HuH-7.5 (cell line): ENCODE measurements at places on chromosomes 6 and 20.

DNA sequence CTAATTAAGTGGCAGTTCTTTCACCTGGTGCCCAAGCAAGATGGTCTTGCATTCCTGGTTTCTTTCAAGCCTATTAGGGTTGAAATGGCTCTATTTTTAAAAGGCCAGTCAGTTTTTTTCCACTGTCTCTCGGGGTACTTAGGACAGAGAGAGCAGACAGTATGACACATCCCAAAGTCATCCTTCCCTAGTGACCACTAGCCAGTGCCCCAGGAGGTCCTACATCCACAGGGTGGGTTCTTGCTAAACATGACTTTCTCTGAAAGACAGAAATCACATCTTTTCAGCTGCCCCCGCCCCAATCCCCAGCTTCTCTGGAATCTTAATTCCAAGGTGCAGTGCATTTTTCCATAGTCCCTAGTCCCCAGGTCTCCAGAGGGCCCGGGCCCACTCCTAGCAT is 192.4 kb downstream of the SLC24A3 start:
- no peak for DNase-seq

DNA sequence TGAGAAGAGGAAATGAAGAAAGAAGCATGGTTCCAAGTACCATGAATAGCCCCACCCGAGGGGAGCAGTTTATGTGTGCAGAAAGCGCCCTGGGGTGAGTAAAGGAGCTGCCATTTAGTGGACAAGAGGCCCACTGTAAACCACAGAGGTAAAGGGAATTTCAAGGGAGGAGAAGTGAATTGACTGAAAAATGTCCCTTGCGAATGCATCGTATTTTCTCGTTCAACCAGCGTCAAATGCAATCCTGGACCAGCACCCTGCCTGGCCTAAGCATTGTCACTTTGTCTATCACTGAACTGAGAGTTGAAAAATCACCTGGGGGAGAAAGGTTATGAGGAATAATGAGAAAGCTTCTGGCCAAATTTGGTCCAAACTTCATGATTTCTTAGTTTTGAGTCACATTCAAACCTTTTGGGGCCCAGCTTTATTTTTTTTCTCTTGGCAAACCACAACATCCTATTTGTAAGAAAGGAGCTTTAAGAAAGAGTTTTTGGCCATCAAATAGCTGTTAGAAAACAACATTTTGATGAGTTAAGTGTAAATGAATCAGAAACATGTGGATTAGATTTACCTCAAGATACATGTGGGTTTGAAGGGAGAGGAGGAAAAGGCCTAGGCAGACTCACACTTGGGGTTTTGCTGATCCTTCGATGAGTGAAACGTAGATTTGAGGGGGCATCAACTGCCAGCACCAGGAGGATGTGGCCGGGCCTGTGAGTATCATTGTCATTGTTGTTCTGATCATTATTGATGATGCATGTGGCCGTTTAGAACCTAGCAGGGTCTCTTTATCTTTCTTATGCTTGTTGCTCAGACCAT is 214.0 kb downstream of the CLIC5 start:
- no peak for DNase-seq

GRCh38 chr6:105189026-105189820 is 9.4 kb upstream of the POPDC3 start:
- no peak for DNase-seq

GRCh38 chr6:38352636-38353035 is 287.1 kb downstream of the BTBD9 start:
- DNase-seq: no peak

- no peak for DNase-seq
Measured at GRCh38 chr20:11895861-11896387, 21.8 kb upstream of the BTBD3 start.

GRCh38 chr6:134934793-134935485 is 15.0 kb downstream of the ALDH8A1 start:
- no peak for DNase-seq

- DNase-seq: no peak
Measured at GRCh38 chr6:136549300-136550044, 750 bp downstream of the MAP7 start.

GRCh38 chr20:34300809-34301586 is 2.2 kb downstream of the AHCY start:
- DNase-seq: peak; percentile 71

- DNase-seq: no peak
Measured at GRCh38 chr6:131890091-131890490, 61.1 kb downstream of the CCN2 start.

DNA sequence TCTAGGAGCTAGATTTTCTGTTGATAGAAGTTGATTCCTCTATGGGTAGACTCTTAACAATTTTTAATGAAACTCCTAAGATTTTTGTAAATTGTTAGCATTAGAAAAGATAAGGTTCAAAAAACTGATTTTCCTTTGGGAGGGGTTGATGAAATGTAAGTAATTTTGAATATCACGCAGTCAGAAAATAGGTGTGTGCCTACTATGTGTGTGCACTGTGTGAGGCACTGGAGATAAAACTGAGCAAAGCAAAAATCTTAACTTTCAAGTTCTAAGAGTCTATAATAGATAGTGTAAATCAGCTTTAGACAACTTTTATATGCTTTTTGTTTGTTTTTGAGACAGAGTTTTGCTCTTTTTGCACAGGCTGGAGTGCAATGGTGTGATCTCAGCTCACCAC is 53.3 kb downstream of the FAM217A start:
- DNase-seq: no peak

DNA sequence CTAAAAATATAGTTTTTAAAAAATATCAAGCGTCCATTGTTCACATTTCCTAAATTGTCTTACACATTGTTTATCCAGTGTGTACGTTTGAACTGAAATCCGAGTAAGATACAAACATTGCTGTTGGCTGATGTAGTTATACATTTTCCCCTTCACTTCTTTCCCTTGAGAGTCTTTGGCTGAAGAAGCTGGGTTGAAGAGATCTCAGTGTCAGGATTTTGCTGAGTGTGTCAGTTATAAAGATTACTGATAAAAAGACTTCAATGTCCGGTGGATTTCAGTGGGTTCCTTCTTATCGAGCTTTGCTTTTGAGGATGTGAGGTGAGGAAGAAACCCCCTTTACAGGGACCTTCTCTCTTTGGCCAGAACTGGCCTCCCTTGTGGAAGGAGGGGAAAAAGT is 20.5 kb downstream of the RFPL4B start:
- no peak for DNase-seq

GRCh38 chr20:1711826-1712601 is 54.4 kb upstream of the SIRPG start:
- DNase-seq: no peak

- no peak for DNase-seq
Measured at GRCh38 chr6:123965894-123966293, 162.2 kb downstream of the NKAIN2 start.

DNA sequence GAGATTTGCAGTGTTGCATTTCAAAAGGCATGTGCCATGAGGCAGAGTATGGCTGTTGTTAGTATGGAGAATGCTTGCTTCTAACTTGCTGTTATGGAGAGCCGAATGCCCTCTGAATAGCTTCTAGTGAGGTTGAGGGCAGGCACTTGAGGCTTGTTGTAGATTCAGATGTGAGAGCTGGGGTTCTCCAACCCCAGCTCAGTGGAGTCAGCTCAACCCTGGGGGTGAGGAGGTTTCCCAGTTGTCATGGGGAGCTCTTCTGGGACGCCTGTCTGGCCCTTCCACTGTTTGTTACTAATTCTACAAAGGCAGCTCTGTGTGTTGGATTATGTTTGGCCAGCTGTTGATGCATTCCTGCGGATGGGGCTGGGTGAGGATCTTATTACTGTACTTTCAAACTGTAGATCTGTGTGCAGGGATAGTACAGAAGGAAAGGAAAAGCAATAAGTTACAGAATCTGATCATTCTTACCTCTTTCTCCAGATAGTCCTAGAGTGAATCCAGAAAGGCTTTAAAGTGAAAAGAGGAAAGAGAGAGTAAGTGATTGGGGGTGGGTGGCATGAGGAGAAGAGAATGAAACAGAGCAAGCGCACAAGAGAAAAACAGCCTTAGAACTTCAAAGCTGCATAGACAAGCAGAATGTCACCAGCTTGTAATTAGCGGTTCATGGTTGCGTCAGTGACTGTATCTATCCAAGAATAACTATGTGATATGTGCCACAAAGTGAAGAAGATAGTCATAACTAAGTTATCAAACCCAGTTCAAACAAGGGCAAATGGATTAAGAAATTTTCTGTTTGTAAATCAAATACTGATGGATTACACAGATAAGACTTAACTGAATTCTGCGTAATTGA is 148.7 kb downstream of the PRL start:
- DNase-seq: peak; percentile 33

DNA sequence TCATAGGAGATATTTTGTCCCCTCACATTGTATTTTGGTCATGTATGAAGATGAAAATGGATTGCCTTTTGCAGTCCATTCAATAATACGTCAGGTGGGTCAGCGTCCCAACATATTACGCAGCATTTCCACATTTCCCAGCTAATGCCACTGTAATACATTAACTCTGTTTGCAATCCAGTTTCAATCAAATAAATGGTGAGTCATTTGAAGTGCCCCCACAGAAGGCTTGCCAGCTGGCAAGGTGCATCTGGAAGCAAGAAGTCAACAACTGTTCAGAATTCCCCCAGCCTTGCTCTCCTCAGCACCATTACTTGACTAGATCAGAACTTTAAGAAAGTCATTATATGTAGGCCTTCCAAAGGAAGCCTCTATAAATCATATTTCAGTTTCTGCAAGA is 50.4 kb downstream of the PHACTR1 start:
- DNase-seq: no peak

GRCh38 chr20:17530716-17531664 is at the start of gene BFSP1:
BFSP1 (minus strand) TSS chr20:17531379; CDS start chr20:17531329, 50 bp downstream.
- peak; percentile 68 for DNase-seq

DNA sequence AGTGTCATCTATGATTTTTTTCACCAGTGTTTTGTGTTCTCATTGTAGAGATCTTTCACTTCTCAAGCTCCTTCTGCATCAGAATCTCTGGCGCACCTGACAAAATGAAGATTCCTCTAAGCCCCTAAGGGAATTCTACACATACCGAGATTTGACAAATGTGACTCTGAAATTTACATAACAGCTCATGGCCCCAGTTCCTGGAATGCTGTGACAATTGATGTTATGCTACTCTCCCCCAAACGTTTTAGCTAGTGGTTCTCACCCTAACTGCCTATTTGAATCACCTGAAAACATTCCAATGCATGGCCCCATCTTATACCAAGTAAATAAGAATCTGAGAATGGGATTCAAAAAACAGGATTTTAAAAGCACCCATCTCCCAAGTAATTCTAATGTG is 162.1 kb upstream of the FKBP1C start:
- DNase-seq: no peak

- peak; percentile 13 for DNase-seq
Measured at GRCh38 chr6:119344306-119344705, 5.3 kb downstream of the MAN1A1 start.

- no peak for DNase-seq
Measured at GRCh38 chr6:12280902-12281301, 9.3 kb upstream of the EDN1 start.
